ENCODE measurements at places on chromosomes 12 and 14.
A peak's percentile ranks its signal among the peaks of the same experiment; 100 is the strongest.

- peak; percentile 49 for DNase-seq
These were observed 93.2 kb downstream of the EMP1 start for GRCh38 chr12:13289653-13290289.

GRCh38 chr14:94762431-94762830, 7.5 kb downstream of the GSC start:
- no peak for DNase-seq

DNA sequence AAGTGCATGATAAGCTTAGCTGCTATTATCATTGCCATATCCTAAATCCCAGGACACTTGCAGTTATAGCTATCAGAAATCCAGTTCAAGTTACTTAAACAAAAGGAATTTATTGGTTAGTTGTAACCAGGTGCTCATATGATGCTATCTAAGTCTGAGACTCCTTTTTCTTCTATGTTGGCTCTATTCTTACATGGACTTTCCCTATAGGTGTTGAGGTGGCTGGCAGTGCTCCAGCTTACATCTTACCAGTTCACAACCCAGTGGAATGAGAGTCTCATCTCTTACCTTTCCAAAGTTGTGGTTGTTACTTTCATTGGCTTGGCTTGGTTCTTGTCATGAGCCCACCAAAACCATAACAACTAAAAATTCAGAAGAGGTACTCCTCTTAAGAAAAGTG, 94.6 kb downstream of the DACT1 start:
- DNase-seq, result no peak

DNA sequence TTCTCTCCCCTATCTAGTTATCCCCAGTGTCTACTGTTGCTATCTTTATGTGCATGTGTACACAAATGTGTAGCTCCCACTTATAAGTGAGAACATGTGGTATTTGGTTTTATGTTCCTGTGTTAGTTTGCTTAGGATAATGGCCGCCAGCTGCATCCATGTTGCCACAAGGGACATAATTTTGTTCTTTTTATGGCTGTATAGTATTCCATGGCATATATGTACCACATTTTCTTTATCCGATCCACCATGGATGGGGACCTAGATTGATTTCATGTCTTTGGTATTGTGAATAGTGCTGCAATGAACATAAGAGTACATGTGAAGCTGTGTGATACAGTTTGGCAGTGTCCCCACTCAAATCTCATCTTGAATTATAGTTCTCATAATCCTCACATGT, 218.1 kb downstream of the KSR2 start:
- DNase-seq, result no peak
